Stimulated activated CD4-positive, alpha-beta T cell treated with anti-CD3 and anti-CD28 coated beads, Interleukin-1b, Interleukin-23, amount 100 ng/mL, for 24 hours (primary cell): ENCODE measurements at places on chromosomes 13 and 19.

GRCh38 chr19:13429563-13429962 is 76.7 kb downstream of the CACNA1A start:
- no peak for DNase-seq

DNA sequence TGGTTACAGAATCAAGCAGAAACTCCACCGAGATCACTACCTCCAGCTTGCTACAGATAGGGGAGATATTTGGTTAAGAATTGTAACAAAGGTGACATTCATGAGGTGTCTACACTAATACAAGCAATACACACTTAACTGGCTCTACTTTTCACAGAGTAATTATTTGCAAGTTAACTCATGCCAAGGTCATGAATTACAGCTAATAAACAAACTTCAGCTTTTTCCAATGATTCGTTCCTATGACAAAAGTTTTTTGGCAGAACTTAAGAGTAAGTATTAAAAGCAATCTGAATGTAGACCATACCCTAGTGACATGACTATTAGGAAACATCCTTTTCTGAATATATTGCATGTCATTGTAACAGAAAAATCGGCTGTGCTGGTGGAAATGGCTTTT is 72.1 kb downstream of the LHFPL6 start:
- DNase-seq, result no peak

- DNase-seq, result no peak
Observed at GRCh38 chr19:11196406-11197287, 698 bp downstream of the KANK2 start.

GRCh38 chr13:46085737-46086136 is 19.1 kb downstream of the CPB2 start:
- DNase-seq, result no peak

DNA sequence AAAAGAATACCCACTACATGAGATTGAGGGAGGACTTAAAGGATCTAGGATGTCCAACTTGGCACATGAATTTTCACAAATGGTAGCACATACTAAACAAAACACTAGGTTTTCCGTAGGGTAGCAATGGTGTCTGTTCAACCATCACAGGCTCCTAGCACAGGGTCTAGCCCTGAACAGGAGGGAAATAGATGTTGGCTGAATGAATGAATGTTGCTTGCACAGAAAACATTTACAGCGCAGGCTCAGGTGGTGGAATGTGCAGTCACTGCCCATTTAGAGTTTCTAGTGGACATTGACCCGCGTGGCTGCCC is 1.9 kb upstream of the MYCBP2 start:
- no peak for DNase-seq

- DNase-seq, result no peak
Observed at GRCh38 chr19:55939206-55939605, 7.1 kb upstream of the NLRP13 start.

GRCh38 chr13:101755228-101755887 is 302.9 kb downstream of the ITGBL1 start:
- no peak for DNase-seq

DNA sequence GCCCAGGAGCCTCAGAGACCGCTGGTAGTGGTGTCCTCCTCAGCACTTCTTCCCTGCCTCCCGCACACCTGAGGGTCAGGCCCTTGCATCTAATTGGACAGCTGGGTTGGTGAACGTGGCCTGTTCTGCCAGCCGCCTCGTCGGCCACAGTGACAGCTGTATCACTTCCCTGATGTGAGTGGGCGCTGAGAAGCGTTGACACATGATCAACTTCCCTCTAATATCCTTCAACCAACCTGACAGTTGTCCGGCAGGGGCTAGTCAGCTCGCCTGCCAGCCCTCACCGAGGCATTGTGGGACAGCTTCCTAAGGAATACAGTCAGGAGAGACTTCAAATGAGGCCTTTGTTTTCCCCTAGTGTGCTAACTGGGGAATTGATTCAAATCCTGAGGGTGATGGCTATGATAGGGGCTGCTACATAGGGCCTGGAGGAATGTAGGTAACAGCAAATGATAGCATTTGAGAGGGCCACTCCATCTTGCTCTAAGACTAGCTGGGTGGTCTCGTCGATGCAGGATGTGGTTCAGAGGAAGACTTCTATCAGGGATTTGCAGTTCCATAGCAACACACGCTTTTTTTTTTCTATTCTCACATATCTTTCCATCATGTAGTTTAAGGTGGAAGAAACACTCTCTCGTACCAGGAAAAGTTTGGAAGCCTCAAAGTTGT is 230.8 kb downstream of the TSHZ3 start:
- DNase-seq, result no peak

GRCh38 chr19:15675560-15675959 is 2.7 kb downstream of the CYP4F12 start:
- DNase-seq, result no peak
